ENCODE measurements at places on chromosomes 3 and 15.

DNA sequence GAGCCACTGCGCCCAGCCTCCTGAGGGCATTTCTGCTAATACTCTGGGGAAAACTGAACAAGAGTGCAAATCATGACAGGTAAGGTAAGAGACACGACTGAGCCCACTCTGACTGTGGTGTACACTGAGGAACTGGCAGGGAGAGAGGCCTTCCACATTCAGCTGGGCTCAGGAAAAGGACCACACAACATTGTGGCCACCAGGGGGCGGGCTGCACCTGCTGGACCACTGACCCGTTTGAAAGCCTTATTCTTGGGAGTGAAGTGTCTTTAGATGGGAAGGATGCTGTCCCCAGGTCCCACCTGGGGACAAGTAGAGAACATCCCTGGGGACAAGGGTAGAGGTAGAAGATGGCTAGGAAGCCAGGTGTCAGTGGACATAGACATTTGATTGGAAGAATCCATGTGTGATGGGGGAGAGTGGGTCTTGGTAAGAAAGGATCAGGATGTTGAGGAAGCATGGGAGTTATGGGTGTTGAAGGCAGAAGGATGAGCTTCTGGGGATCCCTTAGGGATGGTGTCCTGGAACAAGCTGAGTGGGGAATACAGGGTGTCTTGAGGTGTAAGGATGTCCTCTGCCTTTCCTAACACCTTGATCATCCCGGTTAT, 6.2 kb upstream of the CTDSPL start:
- peak; percentile 77 for DNase-seq

DNA sequence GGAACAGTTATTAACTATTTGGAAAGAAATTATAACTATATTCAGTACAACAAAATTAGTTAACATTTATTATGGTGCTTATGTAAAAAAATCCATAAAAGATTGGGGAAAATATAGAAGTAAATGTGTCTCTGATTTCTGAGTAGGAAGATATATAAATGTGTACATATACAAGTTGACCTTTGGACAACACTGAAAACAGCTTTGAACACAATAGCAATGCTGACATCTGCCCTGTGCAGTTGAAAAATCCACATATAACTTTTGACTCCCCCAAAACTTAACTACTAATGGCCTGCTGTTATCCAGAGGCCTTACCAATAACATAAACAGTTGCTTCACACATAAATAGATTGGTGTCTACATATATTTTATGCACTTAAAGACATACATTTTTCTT, 12.3 kb downstream of the TIMMDC1 start:
- DNase-seq, result no peak

- no peak for DNase-seq
Observed at GRCh38 chr15:60373327-60373726, 24.5 kb downstream of the ANXA2 start.

DNA sequence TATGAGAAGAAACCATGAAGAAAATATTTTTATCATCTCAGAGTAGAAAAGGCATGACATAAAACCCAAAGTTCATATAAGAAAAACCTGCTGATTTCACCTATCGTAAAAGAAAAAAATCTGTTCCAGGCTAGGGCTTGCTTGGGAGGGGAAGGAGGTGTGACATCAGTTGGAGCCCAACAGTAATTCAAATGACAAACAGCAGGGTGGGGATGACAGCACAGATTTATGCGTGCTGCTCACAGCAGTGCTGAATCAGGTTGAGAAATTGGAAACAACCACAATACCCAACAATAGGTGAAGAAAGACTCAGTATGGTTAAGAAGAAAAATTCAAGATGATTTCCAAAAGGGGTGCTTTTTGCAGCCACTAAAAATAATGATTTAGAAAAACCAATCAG, 172.4 kb downstream of the PDE8A start:
- DNase-seq, result no peak

DNA sequence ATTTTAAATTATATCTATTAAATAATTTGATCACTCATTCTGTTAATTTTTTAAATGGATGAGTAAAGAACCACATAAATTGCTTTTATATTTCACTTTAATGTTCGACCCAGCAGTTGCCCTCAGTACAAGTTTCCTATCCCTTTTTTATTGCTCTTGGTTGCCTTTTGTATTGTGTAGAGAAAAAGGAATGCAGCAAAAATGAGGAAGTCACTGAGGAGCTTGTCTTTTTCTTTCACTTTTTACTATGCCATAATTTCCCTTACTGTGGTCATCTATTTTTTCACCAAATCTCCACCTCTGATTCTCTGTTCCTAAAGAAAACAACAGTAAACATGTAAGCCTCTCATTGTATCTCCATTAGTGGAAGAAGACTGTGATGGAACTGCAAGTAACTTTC, 122.7 kb downstream of the B3GALNT1 start:
- no peak for DNase-seq

DNA sequence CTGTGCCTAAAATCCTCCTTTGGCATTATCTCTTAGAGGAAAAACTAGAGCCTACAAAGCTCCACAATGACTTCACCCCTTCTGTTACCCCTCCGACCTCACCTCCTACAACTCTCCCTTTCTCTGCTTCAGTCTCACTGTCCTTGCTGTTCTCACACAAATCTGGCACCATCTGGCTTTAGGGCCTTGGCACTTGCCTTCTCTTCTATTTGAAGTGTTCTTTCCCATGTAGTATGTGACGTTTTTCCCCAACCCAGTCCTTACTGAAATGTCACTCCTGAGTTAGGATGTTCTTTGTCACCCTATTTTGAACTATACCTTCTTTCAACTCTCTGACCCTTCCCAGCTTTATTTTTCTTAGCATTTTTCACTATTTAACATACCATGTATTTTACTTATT, 8.7 kb downstream of the STX19 start:
- no peak for DNase-seq

DNA sequence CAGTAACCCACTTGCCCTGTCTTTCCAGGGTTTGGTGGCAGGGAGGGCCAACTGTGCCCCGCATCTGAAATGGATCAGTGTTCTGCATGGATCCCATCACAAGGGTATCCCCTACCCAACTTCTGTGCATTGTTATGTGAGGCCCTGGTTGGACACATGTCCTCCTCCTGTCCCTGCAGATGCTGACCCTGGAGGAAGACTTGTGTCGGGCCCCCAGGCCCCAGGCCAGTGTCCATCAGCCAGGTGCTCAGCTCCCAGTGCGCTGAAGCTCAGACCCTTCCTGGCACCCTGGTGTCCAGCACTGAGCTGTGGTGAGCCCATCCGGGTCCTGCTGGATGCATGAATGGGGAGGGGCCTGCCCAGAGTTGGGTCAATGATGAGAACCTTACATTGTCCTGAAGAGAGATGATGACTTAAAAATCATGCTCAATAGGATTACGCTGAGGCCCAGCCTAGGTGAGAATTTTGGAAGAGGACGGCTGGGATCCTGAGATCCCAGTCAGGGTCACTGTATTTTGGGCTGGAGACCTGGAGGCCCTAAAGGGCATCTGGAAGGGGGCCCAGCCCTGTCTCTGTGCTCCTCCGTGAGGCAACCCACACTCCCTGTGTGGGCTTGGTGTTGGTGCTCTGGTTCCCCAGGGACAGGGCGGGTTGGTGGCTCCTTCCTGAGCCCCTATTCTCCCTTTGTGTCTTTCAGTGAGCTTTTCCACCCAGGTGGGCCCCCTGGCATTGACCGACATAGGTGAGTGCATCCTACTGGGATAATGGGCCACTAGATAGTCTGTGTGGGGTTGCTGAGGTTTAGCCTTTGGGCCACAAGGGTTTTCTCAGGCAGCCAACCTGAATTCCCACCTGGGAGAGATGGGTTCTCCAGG, 199.1 kb downstream of the UBE3A start:
- no peak for DNase-seq

DNA sequence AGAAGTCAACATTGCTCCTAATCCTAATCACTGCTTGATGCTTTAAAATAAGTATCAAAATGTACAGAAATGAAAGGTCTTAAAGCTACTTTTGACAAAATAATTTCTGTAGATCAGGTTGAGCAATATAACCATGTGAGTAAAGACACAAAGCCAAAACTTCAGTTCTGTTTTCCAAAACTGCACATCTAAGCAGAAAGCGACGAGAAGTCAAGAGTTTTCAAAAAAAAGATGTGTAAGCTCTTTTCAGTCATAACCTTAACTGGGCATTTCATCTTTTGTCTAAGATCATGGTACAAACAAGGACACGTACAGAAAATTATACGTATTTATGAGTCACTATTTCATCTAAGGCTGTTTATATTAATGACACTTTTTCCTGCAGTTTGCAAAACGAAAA, 608.8 kb downstream of the FOXP1 start:
- DNase-seq, result no peak

DNA sequence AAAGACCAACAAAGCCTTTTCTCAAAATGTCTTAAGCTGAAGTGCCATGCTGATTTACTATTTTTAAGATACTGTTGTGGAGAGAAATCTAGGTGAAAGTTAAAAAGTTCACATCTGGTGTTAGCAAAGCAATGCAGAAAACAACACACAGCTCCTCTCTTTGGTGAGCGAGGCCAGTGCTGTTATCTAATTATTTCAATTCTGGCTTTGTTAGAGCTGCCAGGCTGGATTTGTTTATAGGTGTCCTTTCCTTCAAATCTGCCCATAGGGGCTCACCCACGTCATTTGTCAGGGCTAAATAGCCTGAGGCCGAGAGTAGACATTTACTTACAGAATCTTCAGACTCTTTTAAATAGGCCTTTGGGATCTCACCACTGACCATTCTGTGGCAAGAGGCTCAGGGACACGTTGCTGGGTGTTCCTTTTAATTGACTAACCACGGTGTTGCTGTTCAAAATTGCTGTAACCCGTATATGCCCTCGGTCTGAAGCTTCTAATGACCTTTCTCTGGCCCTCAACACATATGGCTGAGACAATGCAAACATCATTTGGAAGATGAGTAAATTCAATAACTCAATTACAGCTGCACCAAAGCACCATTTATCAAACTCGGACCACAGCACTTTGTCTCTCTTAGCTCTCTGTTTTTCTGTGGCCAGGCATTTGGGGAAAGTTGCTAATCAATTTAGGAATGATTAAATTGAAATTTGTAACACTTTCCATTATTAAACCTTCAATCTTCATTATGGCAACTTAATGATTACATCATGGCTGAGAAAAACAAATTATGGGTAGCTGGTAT, 152.6 kb downstream of the PDZRN3 start:
- DNase-seq, result no peak

DNA sequence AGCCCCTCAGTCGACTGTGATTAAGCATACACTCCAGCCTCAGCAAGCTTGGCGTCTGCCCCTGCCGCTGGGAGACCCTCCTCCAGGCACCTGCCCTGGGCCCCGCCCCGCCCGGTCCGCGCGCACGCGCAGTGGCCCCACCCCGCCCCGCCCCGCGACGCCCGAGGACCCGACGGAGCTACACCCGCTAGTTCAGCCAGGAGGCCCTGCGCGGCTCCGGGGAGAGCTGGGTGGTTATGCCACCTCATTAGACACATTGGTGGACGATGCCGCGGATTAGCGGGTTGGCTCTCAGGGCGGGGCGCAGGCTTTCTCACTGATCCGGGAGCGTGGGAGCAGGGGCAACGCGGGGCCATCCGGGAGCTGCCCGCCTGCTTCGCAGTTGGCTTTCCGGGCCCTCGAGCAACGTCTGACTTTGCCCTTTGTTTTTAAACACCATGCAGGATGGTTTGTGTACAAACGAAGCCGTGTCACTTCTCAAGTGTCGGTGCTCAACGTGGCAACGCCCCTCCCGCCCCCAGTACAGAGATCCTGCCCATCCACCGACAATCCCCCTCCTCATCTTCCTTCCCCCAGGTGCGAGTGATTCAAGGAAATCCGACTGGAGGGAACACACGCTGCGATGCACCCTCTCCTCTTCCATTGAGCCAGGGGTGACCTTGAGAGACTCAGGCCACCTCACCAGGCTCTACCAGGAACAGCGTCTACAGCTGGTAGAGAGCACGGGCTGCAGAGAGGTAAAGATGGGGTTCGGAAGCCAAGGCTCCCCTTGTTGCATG, 109.3 kb downstream of the SHQ1 start:
- DNase-seq, result peak; percentile 66

- DNase-seq, result no peak
Observed at GRCh38 chr15:60485365-60486055, 6.6 kb upstream of the ICE2 start.

GRCh38 chr15:67900621-67901147, 60.8 kb upstream of the RNU6-1 start:
- no peak for DNase-seq

- DNase-seq, result peak; percentile 44
Observed at GRCh38 chr3:72177075-72178050, 392.4 kb upstream of the PROK2 start.

DNA sequence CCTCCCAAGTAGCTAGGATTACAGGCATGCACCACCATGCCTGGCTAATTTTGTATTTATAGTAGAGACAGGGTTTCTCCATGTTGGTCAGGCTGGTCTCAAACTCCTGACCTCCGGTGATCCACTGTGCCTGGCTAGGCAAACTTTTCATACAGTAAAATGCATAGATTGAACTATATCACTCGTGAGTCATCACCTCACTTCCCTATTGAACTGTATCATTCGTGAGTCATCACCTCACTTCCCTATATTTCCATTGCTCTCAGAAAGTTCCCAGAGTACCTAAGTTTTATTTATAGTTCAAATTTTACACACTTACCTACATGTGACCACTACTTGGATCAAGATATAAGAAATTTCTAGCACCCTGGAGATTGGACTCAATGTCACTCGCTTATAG, 73.6 kb upstream of the ACAD9 start:
- no peak for DNase-seq

GRCh38 chr15:39399600-39399999, 181.3 kb upstream of the THBS1 start:
- DNase-seq, result no peak

DNA sequence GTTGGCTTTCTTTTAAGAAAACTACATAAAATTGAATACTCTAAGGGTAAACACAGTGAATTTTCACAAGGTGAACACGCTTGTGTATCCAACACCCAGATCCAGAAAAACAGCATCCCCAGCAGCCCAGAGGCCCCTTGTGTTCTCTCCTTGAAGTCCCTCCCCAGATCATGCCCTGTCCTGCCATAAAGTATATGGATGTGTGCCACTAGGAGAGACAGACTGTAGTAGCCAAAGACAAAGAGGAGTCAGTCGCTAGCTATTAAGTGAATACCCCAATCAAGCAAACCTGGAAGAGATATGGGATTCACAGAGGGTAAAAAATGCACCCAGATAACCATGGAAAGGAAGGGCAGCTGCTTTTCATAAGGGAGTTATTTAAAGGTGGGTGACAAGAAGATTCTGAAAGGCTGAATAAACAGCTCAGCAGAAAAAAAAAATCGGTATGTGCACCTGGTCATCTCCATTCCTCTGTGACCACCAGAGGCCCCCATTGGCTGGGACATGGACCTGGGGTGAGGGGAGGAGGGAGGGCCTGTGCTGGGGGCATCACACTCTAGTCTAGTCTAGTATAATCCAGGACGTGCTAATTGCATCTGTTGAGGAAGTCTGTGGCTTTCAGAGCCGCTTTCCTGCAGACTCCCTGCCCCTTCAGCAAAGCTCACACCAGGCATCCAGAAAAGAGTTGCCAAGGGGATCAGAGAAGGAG, 167.3 kb upstream of the NDN start:
- DNase-seq, result no peak

DNA sequence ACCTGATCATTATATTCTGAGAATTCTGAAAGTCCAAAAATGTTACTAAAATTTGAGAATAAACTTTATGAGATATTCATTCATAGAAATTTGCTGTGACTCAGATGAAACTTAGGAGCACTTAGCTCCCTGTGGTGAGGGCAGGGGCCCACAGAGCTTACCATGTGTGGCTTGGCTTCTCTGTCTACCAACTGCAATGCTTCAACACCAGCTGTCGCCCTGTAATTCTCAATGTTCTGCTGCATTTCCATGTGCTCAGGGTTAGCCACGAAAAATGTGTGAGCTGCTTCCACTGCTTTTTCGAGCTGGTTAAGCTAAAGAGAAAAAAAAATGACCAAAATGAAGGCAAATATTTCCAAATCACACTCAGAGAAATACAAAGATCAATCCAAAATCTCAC, 125.6 kb downstream of the P3H2 start:
- DNase-seq, result no peak

GRCh38 chr3:130609166-130609979, 92.4 kb downstream of the COL6A6 start:
- DNase-seq, result no peak

All from AG08396 (cell line).